Smooth muscle cell of trachea (primary cell): ENCODE measurements at places on chromosomes 5 and 9. TPM values are rescaled to one million over a fixed set of nuclear protein-coding genes. Genes with fewer than 3 reads are reported as not detected.

Gene CDC25C
- 0.66 and 13.7 TPM in 2 replicates for total RNA-seq

Gene PIK3R1
- 27.2 and 33.1 TPM in 2 replicates for total RNA-seq

Gene ADGRD2
- total RNA-seq: not detected in 2 replicates

Gene CAVIN4
- total RNA-seq: 1.2 and 1.7 TPM in 2 replicates

Gene FAM151B
- total RNA-seq: 3.8 and 5.0 TPM in 2 replicates

Gene TGFBR1
- 32.3 and 49.3 TPM in 2 replicates for total RNA-seq

Gene ZNF462
- total RNA-seq: 17.0 and 19.0 TPM in 2 replicates

Gene BHMT
- total RNA-seq: 0.15 TPM in 1 of 2 replicates, not detected in the other

Gene TAS2R1
- not detected in 2 replicates for total RNA-seq

Gene PTAR1
- 72.7 and 94.1 TPM in 2 replicates for total RNA-seq

Gene NME5
- total RNA-seq: 2.6 and 2.8 TPM in 2 replicates
